ENCODE measurements at places on chromosomes 11 and 22. TPM values are rescaled to one million over a fixed set of nuclear protein-coding genes. Genes with fewer than 3 reads are reported as not detected.

- no peak for DNase-seq
Observed at GRCh38 chr11:110027627-110028371, 65.4 kb upstream of the ZC3H12C start.

- DNase-seq: no peak
Observed at GRCh38 chr22:49380828-49381114, 446.9 kb downstream of the BRD1 start.

GRCh38 chr11:29627541-29627940 lies 389.3 kb downstream of the KCNA4 start:
- no peak for DNase-seq

DNA sequence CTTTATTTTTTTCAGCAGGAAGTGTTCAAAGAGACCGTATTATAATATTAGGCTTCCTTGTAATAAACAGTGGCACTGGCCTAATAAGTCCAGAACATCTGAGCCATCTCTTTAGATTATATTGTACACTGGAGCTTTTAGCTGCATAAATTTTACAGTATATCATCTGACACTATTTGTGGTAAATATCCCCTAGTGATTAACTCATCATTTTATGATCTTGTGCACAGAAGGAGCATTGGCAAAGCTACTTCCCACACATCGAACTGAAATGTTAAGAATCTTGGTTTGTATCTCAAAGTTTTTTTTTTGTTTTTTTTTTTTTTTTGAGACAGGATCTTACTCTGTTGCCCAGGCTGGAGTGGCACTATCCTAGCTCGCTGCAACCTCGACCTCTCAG lies 162.7 kb downstream of the HIPK3 start:
- no peak for DNase-seq

GRCh38 chr11:27497284-27497866 lies 9.2 kb downstream of the LIN7C start:
- DNase-seq: peak; percentile 49

DNA sequence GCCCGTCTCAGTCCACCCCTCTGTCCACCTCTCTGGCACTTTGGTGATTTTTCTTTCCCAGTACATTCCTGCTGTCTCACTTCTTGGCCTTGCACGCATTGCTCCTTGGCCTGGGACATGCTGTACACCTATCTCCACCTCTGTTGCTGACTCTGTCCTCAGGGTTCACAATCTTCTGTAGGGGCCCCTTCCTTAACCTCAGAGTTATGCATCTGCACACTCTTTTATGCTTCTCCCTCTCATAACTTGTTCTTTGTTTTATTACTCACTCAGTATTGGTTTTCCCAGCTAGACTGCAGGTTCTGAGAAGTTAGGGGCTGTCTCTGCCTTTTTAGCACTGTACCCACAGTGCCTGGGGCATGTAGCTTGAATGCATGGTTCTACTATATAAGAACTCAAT lies 139.1 kb upstream of the MTMR2 start:
- no peak for DNase-seq

The OR52E8 gene
- total RNA-seq: not detected

The PTPN5 gene
- not detected for total RNA-seq

The ANO3 gene
- total RNA-seq: 2.0 TPM

The PIWIL4 gene
- total RNA-seq: 0.16 TPM

The SF3B2 gene
- total RNA-seq: 103 TPM

Data from SK-MEL-5 (cell line).